Activated naive CD8-positive, alpha-beta T cell treated with anti-CD3 and anti-CD28 coated beads, Interleukin-2, amount 10 ng/mL, durations not matched to agents 7 days and 5 days (primary cell): ENCODE measurements at places on chromosomes 2 and 18. TPM values are rescaled to one million over a fixed set of nuclear protein-coding genes. Genes with fewer than 3 reads are reported as not detected.

Gene ZNF396
- 1.9 TPM for total RNA-seq

Gene CTAGE1
- total RNA-seq: not detected

Gene GCG
- total RNA-seq: not detected

Gene DSC3
- not detected for total RNA-seq

Gene ETAA1
- total RNA-seq: 13.0 TPM

GRCh38 chr2:167787021-167787420, 460.4 kb downstream of the STK39 start:
- no peaks in the 10 kb centered on the region for H3K36me3 ChIP-seq
- no peak overlapping the region for H3K4me3 ChIP-seq
- no peak for DNase-seq
- no peaks in the 10 kb centered on the region for H3K4me1 ChIP-seq
- no peak overlapping the region for H3K27ac ChIP-seq

DNA sequence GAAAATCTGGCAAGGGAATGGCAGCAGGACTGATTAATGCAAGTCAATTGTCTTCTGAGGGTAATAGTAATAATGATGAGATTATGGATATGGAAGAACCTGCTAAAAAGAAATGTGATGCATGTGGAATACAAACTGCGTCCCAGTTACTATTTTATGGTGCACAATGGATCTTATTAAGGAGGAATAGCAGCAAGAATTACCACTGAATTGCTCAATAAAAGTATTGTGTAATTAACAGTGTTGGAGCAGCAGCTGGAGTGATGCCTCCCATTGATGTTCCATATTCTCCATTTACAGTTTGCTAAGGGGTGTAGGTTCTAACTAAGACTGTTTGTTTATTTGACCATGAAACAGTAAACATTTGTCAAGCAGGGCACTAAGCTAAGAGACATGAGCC, 167.9 kb downstream of the HRH4 start:
- peaks cover 3% of the 10 kb centered on the region for H3K27me3 ChIP-seq
- H3K27ac ChIP-seq: no peak overlapping the region
- no peaks in the 10 kb centered on the region for H3K4me1 ChIP-seq
- no peaks in the 10 kb centered on the region for H3K36me3 ChIP-seq
- H3K4me3 ChIP-seq: no peak overlapping the region

DNA sequence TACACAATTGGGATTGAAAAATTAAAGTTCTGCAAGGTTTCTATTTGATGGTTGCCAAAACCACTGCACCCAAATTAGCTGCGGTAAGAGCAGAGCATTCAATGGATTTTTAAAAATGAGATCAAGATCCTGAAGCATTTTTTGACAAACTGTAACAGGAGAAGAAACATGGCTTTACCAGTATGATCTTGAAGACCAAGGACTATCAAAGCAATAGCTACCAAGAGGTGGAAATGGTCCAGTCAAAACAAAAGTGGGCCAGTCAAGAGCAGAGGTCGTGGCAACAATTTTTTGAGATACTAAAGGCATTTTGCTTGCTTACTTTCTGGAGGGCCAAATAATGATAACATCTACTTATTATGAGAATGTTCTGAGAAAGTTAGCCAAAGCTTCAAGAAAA, 186.8 kb downstream of the RDH14 start:
- no peak overlapping the region for H3K4me3 ChIP-seq
- no peak for DNase-seq
- H3K27ac ChIP-seq: no peak overlapping the region
- H3K27me3 ChIP-seq: peaks cover 18% of the 10 kb centered on the region
- no peaks in the 10 kb centered on the region for H3K4me1 ChIP-seq
- no peaks in the 10 kb centered on the region for H3K36me3 ChIP-seq

- H3K4me1 ChIP-seq: no peaks in the 10 kb centered on the region
- no peak for DNase-seq
- H3K27me3 ChIP-seq: no peaks in the 10 kb centered on the region
- H3K4me3 ChIP-seq: no peak overlapping the region
Observed at GRCh38 chr2:212193056-212193455, 345.5 kb downstream of the ERBB4 start.

DNA sequence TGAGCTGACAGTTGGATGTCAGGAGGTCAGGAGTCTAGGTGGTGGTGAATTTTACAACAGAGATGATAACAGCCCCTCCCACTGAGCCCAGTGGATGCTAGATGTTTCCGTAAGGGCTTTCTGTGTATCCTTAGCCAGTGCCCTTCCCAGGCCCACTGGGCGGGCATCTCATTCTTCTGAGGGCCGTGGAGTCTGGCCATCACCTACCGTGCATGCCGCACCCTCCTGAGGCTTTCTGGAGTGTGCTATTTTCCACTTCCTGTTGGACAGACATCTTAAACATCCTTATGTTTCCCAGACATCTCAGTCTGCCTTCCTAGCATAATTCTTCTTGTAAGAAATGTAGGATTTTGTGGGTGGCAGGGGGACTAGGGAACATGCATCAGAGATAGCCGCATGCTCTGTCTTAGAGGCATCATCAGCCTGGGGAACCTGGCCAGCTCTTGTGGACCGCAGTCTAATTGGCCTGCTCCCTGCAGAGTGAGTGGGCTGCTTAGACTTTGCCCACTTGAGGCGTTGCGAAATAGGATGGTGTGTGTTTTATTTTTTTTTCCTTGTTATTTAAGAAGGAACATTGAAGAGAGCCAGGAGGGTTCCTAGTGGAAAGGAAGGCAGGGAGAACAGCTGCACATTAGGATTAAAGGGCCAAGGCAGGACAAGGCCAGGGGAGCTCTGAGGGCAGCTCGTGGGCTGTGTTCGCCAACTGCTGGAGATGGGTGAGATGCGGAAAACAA, 135.8 kb downstream of the SH3RF3 start:
- H3K27me3 ChIP-seq: no peaks in the 10 kb centered on the region
- DNase-seq: no peak
- no peaks in the 10 kb centered on the region for H3K36me3 ChIP-seq
- no peak overlapping the region for H3K4me3 ChIP-seq

DNA sequence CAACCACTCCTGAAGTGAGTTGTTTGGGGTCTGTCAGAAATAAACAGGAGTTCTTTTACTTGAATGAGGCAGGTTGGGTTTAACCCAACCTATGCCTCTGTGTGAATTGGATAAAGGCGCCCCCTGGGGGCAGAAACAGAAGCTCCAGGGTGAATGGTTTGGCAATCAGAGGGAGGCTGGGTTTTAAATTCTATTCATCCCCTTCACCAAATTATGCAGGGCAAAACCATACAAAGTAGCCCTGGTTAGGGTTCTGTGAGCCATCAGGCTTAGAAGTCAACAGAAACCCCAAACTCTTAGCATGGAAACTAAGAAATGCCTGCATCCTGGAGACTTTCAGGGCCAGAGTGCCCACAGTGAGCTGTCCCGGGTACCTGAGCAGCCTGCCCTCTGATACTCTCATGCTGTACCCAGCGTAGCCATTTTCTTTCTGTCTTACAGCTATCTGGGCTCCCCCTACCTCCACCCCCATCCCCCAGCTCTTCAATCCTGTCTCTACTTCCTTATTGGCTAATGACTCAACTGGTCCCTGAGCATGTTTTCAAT, 241.5 kb downstream of the ICOS start:
- no peak overlapping the region for H3K27ac ChIP-seq
- H3K36me3 ChIP-seq: no peaks in the 10 kb centered on the region
- peaks cover 27% of the 10 kb centered on the region for H3K27me3 ChIP-seq
- H3K4me1 ChIP-seq: no peaks in the 10 kb centered on the region
- no peak overlapping the region for H3K4me3 ChIP-seq
- DNase-seq: peak; percentile 68

GRCh38 chr2:62184512-62185230, 11.2 kb upstream of the B3GNT2 start:
- no peak for DNase-seq
- H3K27me3 ChIP-seq: peaks cover 2% of the 10 kb centered on the region
- H3K4me3 ChIP-seq: no peak overlapping the region
- H3K36me3 ChIP-seq: peaks cover 4% of the 10 kb centered on the region
- peaks cover 3% of the 10 kb centered on the region for H3K4me1 ChIP-seq

DNA sequence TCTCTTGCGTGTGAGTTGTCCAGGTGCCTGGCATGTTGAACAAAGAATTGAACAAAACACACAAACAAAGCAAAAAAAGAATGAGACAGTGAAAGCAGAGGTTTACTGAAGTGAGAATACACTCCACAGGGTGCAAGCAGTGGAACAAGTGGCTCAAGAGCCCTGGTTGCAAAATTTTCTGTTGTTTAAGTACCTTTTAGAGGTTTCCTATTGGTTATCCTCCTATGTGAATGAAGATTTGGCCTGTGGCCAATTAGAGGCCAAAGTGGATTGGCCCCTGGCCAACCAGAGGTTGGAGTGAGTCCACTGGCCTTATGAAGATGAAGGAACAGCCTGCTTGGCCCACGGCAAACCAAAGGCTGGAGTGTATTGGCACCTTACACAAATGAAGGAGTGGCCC, 1188.5 kb upstream of the NRXN1 start:
- DNase-seq: no peak
- no peak overlapping the region for H3K27ac ChIP-seq
- no peaks in the 10 kb centered on the region for H3K4me1 ChIP-seq
- no peak overlapping the region for H3K4me3 ChIP-seq
- no peaks in the 10 kb centered on the region for H3K27me3 ChIP-seq

DNA sequence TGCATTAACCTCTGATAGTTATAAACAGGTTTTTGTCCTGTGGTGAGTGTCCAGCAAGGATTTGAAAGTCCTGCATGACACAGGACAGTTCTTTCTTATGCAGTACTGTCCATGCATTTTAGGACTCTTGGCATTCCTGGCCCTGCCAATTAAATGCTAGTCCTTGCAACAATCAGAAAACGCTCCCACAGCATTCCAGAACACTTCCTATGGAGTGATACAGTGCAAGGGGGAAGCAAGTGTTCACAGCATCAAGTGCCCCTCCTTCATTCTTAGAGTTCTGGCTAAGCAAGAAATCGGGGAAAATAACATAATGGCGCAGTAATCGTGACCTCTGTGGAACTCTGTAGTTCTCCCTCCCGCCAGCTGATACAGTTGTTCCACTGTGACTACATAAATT, 62.9 kb downstream of the ARHGAP28 start:
- H3K36me3 ChIP-seq: no peaks in the 10 kb centered on the region
- H3K27ac ChIP-seq: no peak overlapping the region
- DNase-seq: no peak
- H3K4me3 ChIP-seq: no peak overlapping the region

- H3K36me3 ChIP-seq: no peaks in the 10 kb centered on the region
- no peaks in the 10 kb centered on the region for H3K4me1 ChIP-seq
- DNase-seq: no peak
- H3K27me3 ChIP-seq: peaks cover 5% of the 10 kb centered on the region
- H3K4me3 ChIP-seq: no peak overlapping the region
- H3K27ac ChIP-seq: no peak overlapping the region
Observed at GRCh38 chr2:65613968-65614555, 181.7 kb upstream of the SPRED2 start.

- no peak overlapping the region for H3K4me3 ChIP-seq
- no peaks in the 10 kb centered on the region for H3K36me3 ChIP-seq
- no peak for DNase-seq
- H3K4me1 ChIP-seq: no peaks in the 10 kb centered on the region
Observed at GRCh38 chr2:10963155-10963554, 51.4 kb downstream of the KCNF1 start.

DNA sequence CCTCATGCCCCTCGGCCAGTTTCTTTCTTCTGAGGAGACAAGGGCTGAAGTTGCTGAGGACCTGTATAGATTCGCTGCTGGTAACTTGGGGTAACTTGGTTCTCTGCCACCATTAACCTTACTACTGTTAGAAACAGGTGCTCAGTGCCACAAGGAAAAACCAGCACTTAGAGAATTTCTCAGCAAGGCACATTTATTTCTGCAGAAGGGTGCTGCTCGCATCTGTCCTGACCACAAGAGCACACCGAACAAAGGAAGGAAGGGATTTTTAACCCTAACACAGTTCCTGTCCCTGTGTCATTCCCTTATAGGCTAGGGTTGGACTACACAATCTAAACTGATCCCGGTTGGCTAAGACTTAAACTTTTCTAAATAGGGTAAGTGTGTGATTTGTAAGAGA, 154.1 kb downstream of the SOCS6 start:
- H3K36me3 ChIP-seq: peaks cover 2% of the 10 kb centered on the region
- H3K27ac ChIP-seq: no peak overlapping the region
- no peak overlapping the region for H3K4me3 ChIP-seq
- H3K27me3 ChIP-seq: no peaks in the 10 kb centered on the region

DNA sequence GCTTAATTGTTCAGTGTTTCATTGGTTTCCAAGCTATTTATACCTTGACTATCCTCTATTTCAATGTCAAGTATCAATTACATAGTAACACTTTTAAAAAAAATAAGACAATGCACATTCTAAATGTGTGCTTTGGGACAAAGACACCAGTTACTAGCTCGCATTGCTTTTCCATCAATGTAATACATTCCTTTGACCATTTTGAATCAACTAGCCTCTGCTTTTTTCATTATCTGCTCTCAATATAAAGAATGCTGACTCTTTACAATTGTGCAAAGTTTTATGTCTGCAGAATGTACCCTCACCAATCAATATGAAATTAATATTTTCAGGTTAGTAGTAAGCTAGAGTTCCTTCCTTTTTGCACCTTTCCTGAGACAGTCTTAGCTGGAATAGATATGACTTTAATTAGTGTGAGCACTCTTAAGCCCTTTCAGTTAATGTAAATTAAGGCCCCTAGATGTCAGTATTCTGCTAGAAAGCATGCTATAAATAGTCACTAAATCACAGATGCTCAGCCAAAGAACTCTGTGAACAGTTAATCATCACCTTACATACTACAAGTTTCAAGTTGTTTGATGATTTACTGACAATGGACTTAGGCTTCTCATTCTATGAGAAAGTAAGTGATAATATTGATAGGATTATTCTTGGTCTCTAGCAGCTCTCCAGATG, 413.6 kb downstream of the PTH2R start:
- no peaks in the 10 kb centered on the region for H3K27me3 ChIP-seq
- H3K27ac ChIP-seq: no peak overlapping the region
- H3K4me3 ChIP-seq: no peak overlapping the region
- H3K36me3 ChIP-seq: no peaks in the 10 kb centered on the region
- DNase-seq: no peak

- DNase-seq: no peak
- H3K4me1 ChIP-seq: peaks cover 1% of the 10 kb centered on the region
- no peaks in the 10 kb centered on the region for H3K36me3 ChIP-seq
Observed at GRCh38 chr18:26383454-26384270, 157.4 kb downstream of the TAF4B start.

GRCh38 chr18:30175621-30176225, 866.8 kb downstream of the DSC3 start:
- H3K27me3 ChIP-seq: no peaks in the 10 kb centered on the region
- H3K27ac ChIP-seq: no peak overlapping the region
- H3K4me3 ChIP-seq: no peak overlapping the region
